SW480 (cell line): ENCODE measurements at places on chromosomes 4 and X.

DNA sequence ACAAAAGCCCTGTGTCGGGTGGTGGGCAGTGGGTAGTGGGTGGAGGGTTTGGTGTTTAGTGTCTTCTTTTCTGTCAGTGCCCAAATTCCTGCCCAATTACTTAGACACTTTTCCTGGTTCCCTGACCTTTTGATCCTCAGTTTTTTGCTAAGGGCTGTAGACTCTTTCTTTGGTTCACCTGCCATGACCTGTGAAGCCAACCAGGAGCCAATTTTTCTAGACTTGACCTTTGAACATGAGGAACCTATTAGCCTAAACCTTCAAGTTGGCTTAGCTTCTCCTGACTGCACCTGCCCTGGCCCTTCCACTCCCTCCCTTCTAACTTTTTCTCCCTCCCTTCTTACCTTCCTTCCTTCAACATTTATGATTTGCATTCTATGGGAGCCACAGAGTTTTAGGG, 94.5 kb downstream of the MID1IP1 start:
- no peak for DNase-seq

DNA sequence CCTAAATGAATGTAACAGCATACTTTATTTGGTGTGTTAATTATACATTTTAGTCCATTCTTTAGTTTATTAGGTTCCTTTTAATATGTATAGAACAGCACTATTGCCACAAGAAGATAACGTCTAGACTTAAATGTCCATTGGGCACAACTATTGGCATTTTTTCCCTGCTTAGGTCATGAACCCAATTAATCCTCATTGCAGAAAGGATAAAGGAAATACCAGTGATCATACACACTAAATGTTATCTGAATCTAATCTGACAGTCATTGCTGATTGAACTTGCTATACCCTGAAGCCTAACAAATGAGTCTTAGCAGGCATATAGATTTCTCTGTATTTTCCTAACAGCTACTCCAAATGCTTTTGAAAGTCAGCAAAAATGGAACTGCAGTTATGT, 2250.0 kb upstream of the AGA start:
- no peak for DNase-seq

GRCh38 chrX:28133763-28134162, 152.5 kb upstream of the DCAF8L1 start:
- no peak for DNase-seq

DNA sequence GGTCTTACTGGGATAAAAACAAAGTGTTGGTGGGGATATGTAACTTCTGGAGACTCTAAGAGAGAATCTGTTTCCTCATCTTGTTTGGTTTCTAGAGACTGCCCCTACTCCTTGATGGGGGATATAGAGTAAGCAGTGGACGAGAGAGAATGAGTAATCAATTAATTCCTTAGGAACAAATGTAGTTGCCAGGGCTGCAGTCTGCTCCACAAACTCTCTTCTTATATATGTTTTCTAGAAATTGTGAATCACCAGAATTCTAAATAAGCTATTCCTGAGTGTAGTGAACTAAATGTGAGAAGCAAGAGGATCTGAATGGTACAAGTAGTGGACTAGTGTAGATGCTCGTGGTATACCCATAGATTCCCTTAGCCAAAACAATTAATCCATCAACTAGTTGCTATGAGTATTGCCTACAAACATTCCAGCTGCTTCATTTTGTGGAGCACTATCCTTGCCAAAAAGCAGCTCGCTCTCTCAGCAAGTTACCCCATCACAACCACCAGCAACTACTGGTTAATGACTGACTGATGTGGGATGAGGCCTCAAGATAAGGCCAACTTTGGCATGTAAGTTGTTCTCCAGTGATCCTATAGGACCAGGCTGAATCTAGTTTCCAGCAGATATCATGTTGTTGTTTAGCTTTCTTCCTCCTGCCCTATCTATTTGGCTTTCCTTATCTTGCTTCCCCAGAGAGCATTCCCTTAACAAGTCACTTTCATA, 273.0 kb downstream of the SLC7A11 start:
- no peak for DNase-seq
